NCI-H1694 (cell line): ENCODE measurements at places on chromosomes 5 and 9.

DNA sequence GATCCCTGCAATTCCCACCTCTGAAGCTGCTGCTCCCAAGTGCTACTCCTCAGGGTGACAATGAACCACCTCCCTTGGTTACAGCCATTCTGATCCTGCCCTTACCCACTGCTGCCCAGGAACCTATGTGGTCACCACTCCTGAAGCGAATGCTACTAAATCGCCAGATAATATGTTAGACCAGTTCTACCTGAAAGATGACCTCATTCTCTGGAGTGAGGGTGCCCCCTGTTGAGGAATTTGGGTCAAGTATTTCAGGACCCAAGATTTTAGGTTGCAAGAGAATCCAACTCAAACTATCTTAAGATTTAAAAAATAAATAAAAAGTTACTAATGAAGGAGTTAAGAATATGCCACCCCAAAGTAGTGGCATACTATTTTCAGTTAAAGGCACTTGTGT lies 5.8 kb upstream of the SNAPC3 start:
- DNase-seq, result no peak

GRCh38 chr5:66859526-66859925 lies 263.3 kb downstream of the MAST4 start:
- no peak for DNase-seq

- no peak for DNase-seq
These were observed 18.0 kb downstream of the IL5 start for GRCh38 chr5:132525299-132525724.

DNA sequence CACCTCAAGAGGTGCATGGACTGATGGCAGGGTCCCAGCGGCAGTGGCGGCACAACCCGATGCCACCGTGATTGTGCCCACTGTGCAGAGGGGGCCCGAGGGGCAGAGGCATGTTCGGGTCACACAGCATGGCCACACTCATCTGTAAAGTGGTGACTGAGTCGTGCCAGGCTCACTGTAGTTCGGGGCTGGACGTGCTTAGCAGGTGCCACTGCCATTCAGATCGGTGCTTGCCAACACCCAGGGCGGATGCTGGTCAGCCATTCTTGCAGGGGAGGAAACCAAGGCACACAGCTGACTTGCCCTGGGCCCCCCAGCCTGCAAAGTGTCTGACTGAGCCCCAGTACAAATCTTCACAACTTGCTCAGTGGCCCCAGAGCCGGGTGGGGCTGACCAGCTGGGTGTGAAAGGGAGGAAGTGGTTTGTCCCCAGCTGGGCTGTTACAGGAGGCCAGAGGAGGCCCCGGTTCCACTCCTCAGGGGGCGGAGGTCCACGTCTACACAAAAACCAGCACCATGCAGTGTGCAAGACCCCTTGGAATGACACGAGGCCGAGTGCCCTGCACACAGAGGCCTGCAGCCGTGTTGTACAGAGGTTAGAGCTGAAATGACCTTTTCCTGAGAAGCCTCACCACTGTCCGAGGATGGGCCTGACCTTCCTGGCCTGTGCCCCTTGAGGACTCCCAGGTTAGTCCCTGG lies 17.9 kb downstream of the FGD3 start:
- DNase-seq, result no peak

GRCh38 chr9:114301798-114302565 lies 20.9 kb upstream of the ORM1 start:
- no peak for DNase-seq

- DNase-seq, result no peak
These were observed 661.8 kb downstream of the SEMA5A start for GRCh38 chr5:8884029-8884428.

- DNase-seq, result no peak
These were observed 100.0 kb downstream of the PSD2 start for GRCh38 chr5:139895647-139896046.

- no peak for DNase-seq
These were observed 214.4 kb upstream of the MVB12B start for GRCh38 chr9:126112135-126112720.

GRCh38 chr9:136021171-136021871 lies 60.1 kb upstream of the UBAC1 start:
- DNase-seq, result no peak

GRCh38 chr5:117262572-117263131 lies 688.0 kb upstream of the SEMA6A start:
- no peak for DNase-seq

GRCh38 chr5:79845448-79846197 lies 145.4 kb downstream of the MTX3 start:
- DNase-seq, result no peak

GRCh38 chr9:100602342-100602801 lies 24.5 kb downstream of the CAVIN4 start:
- peak; percentile 42 for DNase-seq

DNA sequence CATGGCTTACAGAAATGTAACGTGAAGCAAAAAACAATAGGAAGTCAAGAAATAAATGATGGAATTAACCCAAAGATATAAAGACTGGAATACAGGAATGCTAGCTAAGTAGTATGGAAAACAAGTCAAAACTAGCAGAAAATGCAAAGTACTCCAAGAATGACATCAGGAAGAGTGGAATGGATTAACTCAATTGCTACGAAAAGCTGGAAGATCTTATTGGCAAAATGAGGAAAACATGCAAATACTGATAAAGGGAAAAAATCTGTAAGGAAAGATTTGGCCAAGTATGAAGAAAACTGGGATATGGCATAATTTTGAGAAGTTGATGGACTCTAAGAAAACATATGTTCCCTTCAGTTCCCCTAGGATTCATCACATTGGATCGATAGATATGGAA lies 324.5 kb upstream of the ZNF608 start:
- DNase-seq, result no peak

- DNase-seq, result no peak
These were observed 22.0 kb upstream of the ADRA1B start for GRCh38 chr5:159894149-159894720.

DNA sequence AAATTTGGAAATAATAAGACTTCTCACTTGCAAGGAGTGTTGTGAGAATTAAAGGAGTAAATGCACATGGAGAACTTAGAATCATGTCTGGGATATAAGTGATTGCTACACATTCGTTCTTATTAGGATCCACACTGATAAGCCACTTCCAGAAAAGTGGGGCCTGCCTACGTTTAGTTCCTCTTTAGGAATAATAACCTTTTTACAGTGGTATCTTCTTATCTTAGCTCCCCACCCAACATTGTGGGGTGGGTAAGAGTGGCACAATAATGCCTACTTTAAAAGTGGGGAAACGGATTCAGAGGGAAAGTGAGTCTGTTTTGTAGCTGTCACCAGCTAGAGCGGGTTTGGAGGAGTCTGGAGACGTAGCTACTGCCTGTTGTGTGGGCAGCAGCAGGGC lies 16.0 kb downstream of the DOCK2 start:
- no peak for DNase-seq

DNA sequence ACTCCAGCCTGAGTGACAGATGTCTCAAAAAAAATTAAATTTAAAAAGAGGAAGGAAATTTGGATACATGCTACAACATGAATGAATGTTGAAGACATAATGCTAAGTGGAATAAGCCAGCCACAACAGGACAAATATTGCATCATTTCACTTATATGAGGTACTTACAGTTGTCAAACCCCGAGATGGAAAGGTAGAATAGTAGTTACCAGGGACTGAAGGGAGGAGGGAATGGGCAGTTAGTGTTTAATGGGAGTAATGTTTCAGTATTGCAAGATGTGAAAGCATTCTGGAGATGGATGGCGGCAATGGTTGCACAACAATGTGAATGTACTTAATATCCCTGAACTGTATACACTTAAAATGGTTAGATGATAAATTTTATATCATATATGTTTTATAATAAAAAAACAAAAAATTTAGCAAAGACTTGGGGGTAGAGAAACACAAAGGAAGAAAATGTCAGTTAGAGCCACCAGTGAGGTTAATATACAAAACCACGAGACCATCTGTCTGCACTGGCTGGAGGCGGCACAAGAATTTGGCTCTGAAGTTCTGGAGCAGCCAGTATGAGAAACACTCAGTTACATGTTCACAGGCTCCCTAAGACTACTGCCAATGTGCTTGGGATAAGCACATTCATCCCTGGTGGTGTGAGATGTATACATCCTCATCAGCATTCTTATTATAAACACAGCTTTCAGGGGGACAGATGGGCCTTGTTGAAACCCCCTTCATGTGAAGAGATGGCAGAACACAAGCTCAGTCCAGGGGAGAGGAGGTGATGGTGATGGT lies 37.0 kb upstream of the RPS23 start:
- peak; percentile 0 for DNase-seq

- no peak for DNase-seq
These were observed 174.7 kb downstream of the IRX2 start for GRCh38 chr5:2576823-2577222.

GRCh38 chr5:32298059-32298415 lies 14.7 kb downstream of the MTMR12 start:
- no peak for DNase-seq

- no peak for DNase-seq
These were observed 71.2 kb downstream of the RAPGEF1 start for GRCh38 chr9:131668439-131669268.

DNA sequence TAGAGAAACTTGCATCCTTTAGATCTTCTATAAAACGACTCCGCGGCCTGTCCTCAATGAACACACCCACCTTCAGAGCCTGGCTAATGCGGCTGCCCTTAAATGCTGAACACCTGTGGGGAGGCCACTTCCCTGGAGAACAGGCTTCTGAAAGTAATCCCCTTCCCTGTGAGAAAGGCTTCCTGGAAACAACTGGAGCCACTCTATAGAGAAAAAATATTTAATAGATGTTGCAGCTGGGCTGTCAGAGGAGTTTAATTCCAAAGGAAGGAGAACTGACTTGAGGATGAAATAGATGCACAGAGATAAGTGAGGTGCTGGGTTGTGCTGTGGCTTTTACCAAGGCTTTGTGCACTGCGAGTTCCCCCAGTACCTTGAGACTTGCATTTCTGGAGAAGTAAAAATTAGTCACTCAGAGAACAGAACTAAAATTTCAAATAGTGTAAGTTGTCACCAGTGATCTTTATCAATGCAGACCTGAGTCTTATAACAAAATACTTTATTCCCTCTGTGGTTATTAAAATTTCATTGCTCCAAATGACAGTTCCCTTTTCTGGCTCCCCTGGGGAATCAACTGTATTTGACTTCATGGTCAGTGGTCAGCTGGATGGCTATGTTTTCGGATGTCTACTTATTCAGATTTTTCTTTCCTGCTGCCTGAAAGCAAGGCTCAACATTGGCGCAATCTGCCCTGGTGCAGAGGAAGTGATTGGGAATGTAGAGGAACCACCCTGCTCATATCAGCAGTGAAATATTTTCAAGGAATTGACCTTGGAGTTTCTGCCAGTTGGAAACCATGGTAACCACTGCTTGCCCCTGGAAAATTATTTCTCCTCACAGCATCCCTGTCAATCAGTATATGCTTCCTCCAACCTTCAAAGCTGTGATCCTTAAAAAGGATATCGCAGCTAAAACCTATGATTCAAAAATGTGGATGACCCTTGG lies 238.8 kb downstream of the SMARCA2 start:
- DNase-seq, result no peak

- no peak for DNase-seq
These were observed 2.9 kb upstream of the SLC23A1 start for GRCh38 chr5:139386050-139386438.

- no peak for DNase-seq
These were observed 419.9 kb downstream of the PDE4D start for GRCh38 chr5:59473611-59474010.

DNA sequence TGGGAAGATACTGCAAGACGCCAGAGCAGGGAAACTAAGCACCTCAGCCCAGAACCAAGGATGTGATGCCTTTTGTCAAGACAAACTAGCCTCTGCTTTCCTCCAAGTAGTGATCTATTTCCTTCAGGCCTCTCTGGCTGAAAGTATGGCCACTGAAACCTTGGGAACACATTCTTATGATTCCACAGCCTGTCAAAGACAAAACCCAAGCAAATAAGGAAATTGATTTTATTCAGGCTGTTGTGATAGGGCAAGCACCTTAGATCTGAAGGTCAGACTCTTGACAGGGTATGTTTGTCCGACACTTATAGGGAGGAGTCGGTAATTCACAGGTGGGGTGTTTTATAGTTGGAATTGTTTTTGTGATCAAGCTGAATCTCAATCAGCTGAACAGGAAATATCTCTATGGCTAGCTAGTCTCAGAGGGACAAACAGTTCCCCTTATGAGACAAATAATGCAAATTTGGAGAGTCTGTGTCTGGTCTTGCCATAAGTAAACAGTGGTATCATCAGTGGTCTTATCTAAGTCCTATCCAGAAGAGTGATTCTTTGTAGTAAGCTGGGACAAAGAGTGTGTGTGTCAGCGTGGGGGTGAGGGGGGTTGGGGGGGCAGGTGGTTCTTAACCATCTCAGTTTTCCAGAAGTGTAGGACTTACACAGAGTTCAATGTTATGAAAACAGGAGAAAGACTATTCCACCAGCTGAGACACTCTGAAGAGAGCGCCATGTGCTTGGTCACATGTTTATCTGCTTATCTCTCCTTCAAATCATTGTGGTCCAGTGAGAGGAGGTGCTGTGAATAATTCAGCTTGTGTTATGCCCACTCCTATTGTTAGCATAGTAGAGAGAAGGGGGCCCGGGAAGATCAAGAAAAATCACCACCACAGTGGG lies 6.7 kb upstream of the ZCCHC10 start:
- no peak for DNase-seq

DNA sequence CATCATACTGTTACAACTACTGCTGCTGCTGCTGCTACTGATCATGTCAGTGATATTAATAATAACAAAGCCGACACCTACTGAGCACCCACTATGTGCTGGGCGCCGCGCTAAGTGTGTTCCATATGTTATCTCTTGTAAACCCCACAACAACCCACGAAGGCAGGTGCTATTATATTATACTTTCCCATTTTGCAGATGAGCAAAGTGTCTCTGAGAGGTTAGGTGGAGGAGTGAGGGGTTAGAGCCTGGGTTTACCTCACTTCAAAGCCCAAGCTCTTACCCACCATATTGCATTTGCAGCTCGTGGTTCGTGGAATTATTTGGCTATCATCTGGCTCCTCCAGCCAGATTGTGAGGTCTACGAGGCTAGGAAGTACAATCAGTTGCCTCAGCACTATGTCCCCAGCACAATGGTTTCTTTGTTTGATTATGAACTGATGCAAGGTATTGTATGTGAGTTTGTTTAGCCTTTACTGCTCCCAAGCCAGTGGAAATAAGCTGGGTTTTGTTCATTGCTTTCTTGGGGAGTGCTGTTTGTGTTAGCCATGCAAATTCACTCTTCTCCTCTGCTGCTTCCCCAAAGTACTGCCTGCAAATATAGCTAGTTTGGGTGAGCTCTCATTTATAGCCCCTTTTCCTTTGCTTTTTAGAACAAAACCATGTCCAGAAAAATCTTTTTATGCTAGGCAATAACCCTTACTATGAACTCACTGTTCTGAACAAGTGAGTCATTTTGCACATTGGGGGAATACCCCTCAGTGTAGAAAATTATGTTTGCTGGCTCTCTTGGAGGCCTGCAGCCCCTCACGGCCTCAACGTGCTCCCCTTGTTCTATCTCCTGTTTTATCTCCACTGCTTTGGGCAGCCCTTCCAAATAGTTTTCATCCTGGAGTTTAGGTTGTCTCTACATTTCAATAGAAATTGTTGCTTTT lies 47.9 kb downstream of the ALG2 start:
- no peak for DNase-seq

GRCh38 chr5:105696440-105696839 lies 1974.3 kb downstream of the EFNA5 start:
- DNase-seq, result no peak
